Stimulated activated CD8-positive, alpha-beta memory T cell treated with anti-CD3 and anti-CD28 coated beads, Interleukin-7, amount 100 ng/mL, for 1 hour (primary cell): ENCODE measurements at places on chromosomes 4 and X.

DNA sequence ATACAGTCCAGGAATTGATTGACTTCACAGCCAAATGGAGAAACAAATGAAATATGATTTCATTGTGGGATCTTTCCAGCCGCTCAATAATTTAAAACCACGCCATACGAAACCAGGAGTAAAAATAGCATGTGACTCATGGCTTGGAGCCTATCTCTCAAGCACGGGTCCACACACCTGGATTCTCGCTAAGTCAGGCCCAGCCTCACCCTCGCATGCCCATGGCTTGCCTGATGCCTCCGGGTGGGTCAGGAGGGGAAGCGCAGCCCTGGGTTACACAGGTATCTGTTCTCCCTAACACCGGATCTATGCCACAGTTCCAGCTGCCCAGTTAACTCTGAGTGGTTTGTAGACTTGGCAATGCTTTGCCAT, 5.6 kb upstream of the ABLIM2 start:
- DNase-seq: no peak

GRCh38 chr4:181793096-181793495, 450.1 kb upstream of the TENM3 start:
- DNase-seq: no peak

DNA sequence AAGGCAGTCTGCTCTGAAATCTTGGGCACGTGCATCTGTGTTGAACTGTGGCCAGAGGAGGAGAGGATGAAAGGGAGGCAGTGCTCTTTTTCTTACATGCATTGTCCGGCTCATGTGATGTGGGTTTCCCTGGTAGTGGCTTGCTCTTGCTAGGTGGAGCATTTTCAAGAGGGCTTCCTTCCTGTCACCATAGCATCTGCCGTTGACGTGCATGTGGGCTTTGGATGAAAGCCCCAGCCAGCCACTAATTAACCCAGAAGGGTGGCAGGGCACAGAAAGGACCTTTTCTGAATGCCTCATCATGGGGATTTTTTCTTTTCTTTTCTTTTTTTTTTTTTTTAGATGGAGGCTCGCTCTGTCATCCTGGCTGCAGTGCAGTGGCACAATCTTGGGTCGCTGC, 121.3 kb downstream of the GPR143 start:
- DNase-seq: peak; percentile 12

- DNase-seq: no peak
Observed at GRCh38 chr4:89954906-89955695, 60.4 kb downstream of the MMRN1 start.

DNA sequence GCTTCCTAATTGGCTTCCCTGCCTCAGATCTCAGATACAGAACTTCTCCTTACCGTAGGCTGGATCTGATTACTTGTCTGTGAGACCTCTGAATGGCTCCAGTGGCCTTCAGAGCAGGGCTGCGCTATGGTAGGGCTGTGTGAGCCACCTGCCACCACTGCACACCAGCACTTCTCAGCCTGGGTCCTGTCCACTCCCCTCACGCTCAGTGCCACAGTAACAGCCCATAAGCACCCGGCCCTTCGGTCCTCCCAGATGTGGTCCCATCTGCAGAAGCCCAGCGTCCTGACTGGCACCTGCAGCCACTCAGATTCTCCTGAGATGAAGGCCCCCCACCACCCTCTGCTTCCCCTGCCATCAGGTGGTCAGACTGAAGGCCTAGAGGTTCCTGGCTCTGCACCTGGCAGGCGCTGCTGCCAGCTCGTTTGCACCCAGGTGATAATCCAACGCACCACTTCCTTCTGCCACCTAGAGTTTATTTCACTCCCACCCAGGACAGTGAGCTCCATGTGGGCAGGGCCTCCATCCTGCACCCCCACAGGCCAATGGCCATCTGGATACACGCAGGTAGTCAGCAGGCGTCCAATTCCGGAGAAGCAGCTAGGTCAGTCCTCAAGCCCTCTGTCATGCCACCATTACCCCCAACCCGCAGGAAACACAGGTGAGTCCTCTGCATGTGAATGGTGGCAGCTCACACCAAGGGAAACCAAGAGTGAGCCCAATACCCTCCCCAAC, 5.4 kb downstream of the WDR1 start:
- no peak for DNase-seq

- DNase-seq: no peak
Observed at GRCh38 chr4:121877041-121877773, 6.9 kb upstream of the BBS7 start.

GRCh38 chrX:43225626-43226328, 430.3 kb upstream of the MAOA start:
- no peak for DNase-seq

DNA sequence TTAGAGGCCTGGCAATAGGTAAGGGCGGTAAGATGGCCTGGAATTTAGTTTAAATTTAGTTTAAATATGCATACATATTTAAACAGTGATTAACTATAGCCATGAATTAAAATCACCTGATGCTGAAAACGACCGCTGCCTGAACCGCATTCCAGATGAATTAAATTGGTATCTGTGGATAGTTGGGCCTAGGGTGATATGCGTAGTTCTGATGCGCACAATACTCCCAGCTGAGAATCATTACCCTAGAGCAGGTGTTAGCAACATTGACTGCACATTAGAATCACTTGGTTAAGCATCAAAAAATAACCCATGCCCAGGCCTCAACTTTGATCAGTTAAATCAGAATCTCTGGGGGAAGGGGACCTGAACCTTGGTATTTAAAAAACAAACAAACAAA, 432.4 kb downstream of the GBA3 start:
- no peak for DNase-seq

DNA sequence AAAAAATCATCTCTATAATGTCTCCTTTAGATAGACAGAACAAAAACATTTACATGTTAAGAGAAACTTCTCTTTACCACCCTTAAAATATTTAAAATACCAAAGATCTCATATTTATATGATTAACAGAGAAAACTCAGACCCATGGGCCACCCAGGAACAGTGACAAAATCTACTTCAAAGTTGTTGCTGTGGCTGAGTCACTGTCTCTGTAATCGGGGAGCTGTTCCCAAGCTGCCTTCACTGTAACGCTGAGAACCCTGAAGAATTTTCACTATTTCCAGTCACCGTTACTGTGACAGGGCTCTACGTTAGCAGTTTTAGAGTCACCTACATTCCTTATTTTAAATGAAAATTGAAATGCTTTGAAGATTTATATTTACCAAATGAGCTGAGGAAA, 9.0 kb upstream of the DAPP1 start:
- no peak for DNase-seq

DNA sequence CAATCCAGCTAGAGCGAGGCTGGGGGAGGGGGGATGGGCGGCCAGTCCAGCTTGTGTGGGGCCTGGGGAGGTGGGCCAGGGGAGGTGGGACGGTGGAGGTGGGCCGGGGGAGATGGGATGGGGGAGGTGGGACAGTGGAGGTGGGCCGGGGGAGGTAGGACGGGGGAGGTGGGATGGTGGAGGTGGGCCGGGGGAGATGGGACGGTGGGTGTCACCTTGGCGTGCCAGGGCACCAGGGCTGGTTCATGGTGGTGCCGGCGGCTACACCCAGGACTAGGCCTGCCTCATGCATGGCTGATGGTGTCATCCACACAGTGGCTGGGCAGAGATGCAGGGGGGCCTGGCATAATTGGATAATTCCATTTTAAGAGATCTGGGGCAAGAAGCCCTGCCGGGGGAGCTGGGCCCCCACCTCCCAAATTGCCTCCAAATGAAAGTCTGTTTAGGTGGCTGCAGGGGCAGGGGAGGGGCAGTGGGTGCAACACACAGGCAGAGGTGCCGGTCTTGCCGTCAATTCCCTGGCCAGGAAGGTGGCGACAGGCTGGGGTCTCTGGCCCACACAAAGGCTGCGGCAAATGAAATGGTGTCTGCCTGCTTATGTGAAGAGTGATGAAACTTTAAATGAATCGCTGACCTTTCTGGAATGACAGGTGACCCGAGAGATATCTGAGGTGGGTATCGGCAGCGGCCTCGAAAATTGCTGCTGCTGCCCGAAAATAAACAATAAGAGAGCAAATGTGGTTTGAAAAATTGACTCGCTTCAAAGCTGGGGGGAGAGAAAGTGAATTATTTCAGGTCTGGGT, 82.1 kb downstream of the FAM53A start:
- no peak for DNase-seq

DNA sequence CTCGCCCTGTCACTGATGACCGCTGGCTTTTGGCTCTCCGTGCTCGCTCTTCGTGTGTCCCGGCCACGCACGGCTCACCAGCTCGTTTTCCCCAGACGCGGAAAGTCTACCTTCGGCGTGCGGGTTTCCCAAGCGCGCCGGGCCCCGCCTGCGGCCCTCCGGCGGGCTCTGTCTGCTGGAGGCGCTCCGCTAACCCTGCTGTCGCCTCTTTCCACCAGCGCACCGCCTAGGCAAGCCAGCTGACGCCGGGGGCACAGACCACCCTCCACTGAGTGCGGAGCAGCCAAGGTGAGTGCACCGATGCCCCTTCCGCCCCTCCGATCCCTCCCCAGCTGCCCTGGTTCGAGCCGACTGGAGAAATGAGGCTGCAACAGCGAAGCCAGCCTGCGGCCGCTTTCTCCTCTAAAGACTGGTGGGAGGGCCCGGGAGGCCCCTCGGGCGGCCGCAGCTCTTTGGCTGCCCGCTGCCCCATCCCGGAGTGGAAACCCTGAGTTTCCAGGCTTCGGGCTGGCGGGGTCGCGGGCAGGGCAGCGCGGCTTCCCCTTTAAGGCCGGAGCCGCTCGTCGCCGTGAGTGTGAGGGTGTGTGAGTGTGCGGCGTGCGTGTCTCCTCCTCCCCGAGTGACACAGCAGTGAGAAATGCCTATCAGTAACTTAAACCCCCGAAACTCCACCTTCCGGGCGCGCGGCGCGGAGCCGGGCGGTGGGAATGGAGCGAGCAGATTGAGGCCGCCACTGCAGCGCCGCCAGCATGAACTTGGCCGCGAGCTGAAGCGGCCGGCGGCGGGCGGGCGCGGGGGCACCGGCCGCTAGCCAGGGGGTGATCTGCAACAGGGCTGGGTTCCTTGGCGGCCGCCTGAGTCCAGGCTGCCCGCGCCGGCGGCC, at the start of gene MAMLD1:
TSS of gene MAMLD1 (plus strand) at position 719 of the 883 bp plus-strand sequence. CDS start 82,200 bp downstream, outside the sequence.
- no peak for DNase-seq

- no peak for DNase-seq
Observed at GRCh38 chr4:81399306-81400086, 72.2 kb downstream of the RASGEF1B start.

DNA sequence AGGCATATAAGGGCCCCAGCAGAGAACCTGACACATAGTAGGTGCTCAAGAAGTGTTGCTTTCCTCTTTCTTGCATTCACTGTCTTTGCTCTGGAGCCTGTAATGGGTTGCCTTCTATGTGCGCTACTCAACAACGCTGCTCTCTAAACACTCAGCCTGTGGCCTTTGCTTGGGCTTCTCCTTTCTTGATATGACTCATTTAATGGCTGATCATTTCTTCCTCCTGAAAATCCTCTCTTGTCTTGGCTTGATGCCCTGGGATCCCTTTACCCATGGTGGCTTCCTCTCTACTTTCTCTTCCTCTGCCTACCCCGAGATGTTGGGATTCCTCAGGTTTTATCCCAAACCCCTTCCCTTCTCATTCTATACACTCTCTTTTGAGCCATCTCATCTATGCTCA, 19.9 kb upstream of the PJA1 start:
- no peak for DNase-seq

DNA sequence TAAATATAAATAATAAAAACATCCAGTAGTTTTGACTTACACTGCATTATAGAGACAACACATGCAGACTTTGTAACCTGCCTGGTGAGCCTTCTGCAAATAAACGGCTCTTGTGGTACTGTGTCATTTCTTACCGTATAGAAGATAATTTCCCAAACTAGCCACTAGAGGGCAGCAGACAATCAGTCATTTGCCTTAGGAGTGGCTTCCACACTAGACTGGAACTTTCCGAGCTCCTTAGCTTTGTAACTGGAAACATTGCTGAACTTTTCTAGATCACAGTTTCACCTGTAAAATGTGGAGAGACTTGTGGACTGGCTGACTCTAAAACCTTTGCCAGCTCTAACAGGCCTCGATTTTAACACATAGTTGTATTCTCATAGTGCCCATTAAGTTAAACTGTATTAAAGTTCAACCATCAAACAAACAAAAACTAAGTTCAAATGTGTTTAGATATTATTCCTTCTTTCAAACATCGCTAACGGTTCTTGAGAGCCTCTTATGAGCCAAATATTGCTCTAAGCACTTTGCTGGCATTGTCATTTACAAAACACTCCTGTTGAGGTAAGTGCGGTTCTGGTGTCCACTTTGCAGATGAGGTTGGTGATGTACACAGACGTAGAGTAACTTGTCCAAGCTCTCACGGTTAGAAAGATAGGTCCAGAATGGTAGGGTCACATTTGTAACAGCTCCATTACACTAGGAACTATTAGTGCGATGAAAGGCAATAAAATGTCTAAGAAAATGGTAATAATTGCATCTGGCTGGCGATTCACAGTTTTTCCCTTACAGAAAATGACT, 345.5 kb downstream of the ANK2 start:
- peak; percentile 4 for DNase-seq

DNA sequence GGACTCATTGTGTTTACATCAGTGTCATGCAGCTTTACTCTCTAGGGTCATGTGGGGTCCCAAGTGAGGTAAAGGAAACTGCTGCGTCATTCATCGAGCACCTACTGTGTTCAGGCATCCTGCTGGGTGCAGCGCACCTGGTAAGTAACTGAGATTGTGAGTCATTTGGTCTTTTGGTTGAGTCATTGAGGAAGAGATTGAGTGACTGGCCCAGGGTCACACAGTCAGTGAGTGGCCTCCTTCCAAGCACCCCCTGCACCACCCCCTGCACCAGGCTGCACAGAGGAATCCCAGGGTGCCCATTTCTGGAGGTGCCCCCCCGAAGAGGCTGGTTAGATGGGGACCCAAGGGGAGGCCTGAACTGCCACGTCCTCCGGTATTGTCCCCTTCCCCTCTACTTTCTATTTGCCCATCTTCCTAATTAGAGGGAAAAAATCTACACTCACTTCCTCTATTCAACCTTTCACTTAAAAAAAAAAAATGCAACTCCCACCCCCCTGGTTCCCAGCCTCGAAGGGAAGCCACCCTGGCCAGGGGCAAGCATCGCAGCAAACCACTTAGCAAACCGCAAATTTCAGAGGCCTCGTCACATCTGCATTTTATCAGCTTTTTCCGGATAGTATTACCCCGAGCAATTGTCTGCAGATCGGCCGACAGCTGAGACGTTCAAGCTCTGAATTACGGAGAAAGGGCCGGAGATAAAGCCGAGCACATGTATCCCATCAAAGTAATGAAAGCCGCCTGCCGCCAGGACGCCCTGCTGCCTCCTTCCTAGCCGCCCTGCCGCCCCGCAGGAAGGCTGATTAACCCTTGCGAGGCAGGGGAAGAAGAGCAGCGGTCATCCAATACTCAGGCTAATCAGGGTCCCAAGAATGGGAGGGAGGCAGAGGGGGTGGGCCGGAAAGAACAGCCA, 96.3 kb upstream of the MSX1 start:
- DNase-seq: no peak

GRCh38 chrX:134679221-134679620, 20.9 kb upstream of the PLAC1 start:
- DNase-seq: no peak

- no peak for DNase-seq
Observed at GRCh38 chr4:182724414-182724813, 192.8 kb downstream of the DCTD start.

DNA sequence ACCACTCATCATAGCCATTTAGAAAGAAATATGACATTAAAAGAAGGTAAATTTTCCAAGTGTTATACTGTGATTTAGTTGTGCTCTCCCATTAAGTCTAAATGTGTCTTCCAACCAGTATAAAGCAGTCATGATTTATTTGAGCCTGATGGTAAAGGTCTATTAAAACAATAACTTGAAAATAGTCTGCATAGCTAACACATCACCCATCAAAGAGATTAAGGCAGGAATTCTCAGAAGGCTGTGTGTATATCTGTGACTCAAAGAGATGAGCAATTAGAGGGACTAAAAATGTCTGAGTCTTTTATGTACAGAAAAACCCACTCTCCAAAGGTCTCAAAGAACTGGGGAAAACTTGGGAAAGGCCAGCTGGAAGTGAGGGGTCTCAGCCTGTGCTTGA, 70.3 kb upstream of the IQCM start:
- no peak for DNase-seq
